Vagina (tissue), 2 donors: ENCODE measurements at places on chromosomes 1 and 21.

- no peak for DNase-seq
Measured at GRCh38 chr1:188129856-188130838, 1301.4 kb downstream of the PLA2G4A start.

DNA sequence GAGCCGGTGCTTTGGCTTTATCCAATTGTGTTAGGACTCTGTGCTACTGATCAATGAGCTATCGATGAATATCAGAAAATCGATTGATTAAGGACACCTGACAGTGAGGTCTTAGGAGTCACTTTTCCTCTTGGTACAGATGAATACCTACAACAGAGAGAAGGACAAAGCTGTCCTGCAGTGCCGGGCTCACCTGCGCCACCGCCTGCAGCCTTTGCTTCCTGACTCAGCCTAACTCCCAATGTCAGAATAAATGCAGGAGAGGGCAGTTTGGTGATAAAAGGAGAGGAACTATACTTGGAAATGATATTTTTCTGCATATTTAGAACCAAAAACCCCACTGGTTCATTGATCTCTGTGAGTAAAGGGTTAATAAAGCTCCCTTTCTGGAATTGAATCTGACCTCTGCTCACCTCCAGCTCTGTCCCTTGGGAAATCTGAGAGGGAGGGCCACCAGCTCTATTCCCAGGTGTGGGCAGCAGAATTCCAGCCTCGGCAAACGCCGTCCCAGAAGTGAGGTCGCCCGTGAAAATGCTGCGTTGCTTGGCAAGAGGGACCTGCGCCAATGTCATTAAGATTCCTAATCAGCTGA lies 39.3 kb downstream of the POFUT2 start:
- DNase-seq = no peak

DNA sequence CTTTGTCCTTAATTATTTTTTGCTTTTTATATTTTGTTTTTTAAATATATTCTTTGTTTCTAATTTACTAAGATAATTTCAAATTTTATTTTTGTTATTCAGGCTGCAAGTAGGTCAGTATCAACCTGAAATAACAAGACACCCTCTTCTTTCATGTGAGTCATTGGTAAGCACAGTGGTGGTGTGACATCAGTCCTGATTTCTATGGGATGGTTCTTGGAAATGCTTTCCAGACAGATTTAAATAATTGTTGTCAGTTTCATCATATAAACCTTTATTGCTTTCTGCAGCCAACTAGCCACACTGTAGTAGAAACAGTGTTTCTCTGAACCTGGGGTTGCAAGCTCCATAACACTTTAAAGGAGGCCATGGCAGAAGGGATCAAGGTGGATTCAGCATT lies 157.5 kb upstream of the C21orf91 start:
- no peak for DNase-seq

GRCh38 chr1:159780583-159781582 lies at the start of gene DUSP23:
Gene DUSP23 (plus strand): TSS chr1:159780962. CDS start chr1:159781101, 139 bp downstream.
- peak; percentile 99 for DNase-seq

DNA sequence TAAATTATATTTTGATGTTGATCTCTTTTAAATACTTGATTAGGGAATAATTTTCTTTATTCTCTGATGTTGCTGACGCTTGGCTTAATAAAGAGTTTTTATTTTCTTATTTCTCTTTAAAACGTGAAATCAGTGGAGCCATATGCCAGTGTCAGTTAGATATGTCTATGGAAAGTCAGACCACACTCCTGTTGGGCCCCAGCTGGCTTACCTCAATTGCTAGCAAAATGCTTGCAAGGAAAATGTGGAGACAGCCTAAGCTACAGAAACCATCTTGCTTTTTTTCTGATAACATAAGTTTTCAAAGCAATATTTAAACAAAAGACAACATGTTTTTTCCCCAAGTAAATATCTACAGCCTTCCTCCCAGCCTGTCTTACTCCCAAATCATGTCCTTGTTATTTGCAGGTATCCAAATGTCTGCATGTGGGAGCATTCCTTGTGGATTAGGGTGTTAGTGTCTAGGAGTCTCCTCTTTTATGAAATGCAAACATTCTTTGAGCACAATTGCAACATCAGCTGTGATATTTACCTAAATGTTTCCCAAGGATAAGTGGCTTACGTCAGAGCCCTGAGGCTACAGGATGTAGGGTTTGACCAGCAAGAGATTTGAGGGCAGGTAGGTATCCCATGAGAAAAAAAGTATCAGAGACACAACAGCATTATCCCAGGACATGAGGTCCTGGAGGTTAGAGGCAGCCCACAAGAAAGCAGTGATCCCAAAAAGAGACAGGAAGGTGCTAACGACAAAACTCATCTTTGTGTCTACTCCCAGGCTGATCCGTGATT lies 117.2 kb upstream of the KCNJ15 start:
- no peak for DNase-seq

DNA sequence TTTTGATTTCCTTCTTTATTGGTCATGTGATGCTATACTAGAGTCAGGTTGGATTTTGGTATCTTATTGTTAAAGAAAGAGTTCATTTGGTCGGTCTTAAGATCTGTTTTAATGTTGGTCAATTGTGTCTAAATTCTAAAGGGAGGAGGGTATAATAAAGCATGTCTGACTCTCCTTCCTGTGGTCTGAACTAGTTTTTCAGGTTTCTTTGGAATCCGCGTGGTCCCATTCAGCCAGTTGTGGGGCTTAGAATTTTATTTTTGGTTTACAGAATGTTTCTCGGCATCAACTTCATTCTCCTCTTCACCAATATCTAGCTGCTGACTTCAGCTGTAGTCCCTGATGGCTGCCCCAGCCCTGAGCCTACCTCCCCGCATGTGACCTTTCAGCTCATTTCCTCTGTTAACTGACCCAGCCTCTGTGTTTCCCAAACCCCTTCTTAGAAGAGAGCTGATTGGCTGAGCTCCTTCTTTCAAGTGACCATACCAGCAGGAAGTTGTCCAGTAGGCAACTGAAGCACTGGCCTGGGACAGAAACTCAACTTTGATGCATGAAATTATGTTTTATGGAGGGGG lies 8.7 kb upstream of the MYOC start:
- DNase-seq = no peak

GRCh38 chr1:29179641-29180184 lies 2.0 kb downstream of the SRSF4 start:
- DNase-seq = no peak

DNA sequence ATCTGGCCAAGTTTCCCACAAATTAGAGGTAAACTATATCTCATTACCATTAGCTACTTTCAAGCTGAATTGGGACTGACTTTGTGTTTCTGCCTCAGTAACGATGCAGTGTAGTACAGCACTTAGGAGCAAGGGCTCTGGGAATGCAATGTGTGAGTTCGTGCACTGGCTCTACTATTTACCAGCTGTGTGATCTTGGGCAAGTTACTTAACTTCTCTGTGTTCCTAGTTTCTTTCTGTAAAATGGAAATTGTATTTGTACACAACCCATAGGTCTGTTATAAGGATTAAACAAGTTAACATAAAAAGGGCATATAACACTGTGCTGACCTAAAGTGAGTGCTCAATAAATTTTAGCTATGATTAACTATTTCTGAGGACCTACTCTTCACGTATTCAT lies 65.0 kb upstream of the CSF1 start:
- no peak for DNase-seq

- DNase-seq = no peak
Measured at GRCh38 chr1:171372418-171373084, 58.6 kb downstream of the FMO4 start.

DNA sequence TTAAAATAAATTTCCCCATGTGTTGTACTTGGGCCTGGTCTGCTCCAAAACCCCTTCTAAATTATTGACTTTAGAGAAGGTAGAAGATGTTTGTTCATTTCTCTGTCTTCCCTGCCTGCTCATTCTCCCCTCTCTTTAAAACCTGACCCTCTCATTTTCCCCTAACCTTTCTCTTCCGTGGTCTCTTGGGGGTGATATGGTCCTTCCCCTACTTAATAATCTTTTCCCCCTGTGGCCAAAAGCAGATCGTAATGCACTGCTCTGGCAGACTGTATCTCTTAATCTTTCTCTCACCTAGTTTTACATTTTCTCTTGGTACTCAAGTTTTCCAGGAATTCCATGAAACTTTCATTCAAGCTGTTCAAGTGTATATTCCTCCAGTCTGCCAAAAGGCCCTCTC lies 301.7 kb downstream of the TTLL7 start:
- DNase-seq = no peak

DNA sequence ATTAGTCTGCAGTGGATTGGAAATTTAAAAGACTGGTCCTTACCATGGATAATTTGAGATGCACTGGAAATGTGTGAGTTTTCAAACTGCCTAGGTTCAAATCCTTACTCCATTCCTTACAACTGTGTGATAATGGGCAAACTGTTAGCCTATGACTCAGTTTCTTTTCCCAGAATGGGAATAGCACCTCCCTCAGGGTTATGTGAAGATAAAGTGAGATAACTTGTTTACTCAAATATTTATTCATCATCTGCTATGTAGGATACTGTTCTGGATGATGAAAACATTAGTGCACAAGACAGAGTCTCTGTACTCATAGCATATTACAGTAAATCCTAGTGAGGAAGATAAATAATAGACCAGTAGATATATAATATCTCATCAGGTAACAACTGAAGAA lies 28.6 kb downstream of the LRIG2 start:
- no peak for DNase-seq

DNA sequence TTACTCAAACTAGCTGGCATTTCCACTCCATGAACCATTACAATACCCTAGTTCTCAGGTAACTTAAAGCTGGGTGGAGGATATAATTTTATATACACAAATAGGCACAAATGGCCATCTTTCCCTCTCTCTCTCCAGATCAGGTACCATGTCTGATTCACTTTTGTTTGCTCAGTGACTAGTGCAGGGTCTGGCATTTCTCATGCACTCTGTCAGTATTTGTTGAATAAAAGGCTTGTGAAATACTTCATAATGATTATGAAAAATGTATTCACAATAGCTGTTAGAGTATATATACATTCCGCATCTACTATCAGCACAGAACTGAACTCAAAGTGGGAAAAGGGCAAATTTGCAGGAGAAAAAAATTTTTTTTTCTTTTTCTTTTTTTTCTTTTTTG lies 510.2 kb upstream of the USP24 start:
- DNase-seq = no peak

DNA sequence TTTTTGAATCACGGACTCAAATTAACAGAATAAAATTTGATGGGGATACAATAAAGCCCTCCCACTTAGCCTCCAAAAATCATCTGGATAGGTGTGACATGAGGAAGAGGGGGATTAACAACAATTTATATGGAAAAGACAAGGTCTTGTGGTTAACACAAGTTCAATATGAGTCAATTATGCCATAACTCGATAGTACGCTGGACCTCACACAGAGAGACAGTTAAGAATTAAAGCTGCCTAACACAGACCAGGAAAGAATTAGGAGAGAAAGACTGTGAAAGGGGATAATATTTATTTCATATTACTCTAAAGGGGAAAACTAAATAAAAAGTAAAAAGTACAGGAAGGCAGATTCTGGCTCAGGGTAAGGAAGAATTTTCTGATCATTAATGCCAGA lies 243.7 kb upstream of the LYPLAL1 start:
- no peak for DNase-seq

DNA sequence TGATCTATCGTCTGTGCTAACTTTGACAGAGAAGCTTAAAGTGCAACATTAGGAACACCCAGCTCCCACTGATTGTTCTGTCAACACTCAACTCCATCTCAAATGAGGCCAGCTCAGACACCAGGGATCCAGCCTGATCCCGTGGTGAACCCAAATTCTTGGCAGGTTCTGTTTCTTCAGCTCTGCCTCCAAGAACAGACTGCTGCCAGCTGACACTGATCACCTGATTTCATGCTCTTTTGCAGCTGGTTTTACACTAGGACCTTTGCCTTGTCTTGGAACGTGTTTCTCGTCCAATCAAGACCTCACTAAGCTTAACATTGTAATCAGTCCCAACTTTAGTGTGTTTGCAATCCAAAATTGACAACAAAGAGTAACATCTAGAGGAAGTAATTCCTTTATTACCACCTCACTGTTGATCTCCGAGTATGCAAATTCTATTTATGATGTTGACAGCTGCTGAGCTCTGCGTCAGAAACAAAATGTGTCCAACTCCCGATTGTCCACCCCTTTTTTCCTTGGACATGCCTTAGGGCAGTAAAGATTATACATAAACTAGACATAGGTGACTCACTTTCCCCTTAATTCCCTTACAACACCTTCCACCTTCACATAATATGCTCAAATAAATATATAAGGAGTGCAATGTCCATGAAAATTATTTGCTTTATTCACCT lies 1.6 kb upstream of the HYI start:
- DNase-seq = no peak

DNA sequence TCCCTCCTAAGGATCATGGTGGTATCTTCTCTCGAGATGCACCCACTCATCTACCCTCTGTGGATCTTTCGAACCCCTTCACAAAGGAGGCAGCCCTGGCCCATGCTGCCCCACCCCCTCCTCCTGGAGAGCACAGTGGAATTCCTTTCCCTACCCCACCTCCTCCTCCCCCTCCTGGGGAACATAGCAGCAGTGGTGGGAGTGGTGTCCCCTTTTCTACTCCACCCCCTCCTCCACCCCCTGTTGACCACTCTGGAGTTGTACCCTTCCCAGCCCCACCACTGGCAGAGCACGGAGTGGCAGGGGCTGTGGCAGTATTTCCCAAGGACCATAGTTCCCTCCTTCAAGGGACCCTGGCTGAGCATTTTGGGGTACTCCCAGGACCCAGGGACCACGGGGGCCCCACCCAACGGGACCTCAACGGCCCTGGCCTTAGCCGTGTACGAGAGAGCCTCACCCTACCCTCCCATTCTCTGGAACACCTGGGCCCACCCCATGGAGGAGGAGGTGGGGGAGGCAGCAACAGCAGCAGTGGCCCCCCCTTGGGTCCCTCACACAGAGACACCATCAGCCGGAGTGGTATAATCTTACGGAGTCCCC lies 14.5 kb upstream of the TARS2 start:
- DNase-seq = no peak

DNA sequence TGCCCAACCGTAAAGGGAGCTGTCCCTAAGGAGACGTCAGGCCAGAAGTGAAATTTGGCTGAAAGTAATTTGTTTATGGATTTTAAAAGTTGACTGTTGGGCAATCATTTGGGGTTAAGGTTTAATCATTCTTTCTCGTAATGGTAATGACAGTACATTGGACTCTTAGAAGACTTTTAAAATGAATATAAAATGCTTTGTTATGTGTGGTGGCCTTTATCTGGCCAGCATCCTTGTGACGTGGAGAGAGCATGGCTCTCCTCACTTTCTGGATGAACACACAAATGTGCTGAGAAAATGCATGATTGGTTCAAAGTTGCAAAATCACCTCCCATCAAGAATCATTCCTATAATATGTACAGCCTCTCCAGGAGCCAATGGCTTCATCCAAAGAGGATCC lies 160.2 kb downstream of the DHRS3 start:
- DNase-seq = no peak

- no peak for DNase-seq
Measured at GRCh38 chr1:162030759-162031280, 7.2 kb upstream of the OLFML2B start.

- no peak for DNase-seq
Measured at GRCh38 chr1:114466334-114467014, 44.5 kb downstream of the TRIM33 start.

- no peak for DNase-seq
Measured at GRCh38 chr1:999725-1000356, at the start of gene HES4. Gene HES4 (minus strand): TSS chr1:1000097. CDS start chr1:999973, 124 bp downstream.
